ENCODE measurements at places on chromosomes 5 and 9.

- no peak for DNase-seq
These were observed 15.7 kb downstream of the TTC23L start for GRCh38 chr5:34854459-34855174.

GRCh38 chr5:131198625-131199024 is 27.9 kb downstream of the LYRM7 start:
- no peak for DNase-seq

DNA sequence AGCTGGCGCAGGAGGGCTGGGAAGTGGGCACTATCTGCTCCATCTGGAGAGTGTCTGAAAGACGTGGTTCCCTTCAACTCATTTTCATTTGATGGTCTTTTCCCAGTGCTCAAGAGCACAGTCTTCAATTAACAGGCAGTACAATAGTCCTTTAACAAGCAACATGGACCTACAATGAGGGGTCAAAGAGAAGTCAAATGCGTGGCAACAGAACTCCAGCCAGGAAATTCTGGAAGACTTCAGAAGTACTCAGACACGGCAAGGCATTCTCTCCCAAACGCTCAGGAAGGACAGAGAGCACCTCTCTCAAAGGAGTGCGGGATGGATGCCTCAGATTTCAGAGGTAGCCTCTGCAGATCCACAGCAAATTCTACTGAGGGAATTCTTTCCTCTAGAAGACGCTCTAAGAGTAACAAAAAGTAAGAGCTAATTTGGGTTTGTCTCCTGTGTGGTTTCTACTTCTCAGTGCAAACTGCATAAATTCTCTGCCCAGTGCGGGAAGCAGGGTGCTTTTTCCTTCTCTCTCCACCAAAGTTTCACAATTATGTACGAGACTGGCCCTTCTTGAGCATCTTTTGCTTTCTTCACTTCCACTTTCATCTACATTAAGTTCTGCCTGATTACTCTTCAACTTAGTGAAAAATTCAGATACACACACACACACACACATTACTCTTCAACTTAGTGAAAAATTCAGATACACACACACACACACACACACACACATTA is 56.4 kb downstream of the LHFPL2 start:
- no peak for DNase-seq

DNA sequence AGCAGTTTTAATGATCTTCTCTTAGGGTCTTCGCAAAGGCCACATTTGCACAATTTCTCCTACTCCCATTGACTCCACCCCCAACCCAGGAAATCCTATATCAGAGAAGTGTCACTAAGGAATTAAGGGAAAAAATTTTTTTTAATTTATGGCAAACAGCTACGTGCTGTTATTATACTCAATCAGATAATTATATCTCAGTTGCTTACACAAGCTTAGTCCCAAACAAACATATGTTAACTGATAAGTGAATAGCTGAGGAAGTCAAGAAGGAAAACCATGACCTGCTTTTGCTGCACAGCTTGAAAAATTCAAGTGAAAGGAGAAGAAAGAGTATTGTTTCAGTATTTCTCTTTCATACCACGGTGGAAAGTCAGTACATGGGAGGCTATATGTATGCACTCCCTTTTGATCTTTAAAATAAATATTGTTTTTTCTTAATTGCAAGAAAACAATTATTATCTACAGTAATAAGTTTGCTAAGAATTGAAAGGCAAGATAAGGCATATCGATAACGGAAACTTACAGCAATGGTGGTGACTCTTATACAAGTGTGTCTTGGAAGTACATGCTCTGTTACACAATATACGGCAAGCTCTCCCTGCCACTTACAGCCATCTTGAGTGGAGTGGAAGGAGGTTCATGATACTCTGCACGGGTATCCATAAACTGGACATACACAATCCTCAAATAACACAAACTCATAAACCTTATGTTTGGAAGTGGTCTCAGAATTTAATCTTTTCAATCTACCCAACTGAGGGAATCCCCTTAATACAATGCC is 167.9 kb upstream of the FREM1 start:
- DNase-seq = no peak

GRCh38 chr5:31153521-31153920 is 40.0 kb upstream of the CDH6 start:
- no peak for DNase-seq

- DNase-seq = no peak
These were observed 39.7 kb upstream of the GABRP start for GRCh38 chr5:170743876-170744212.

GRCh38 chr5:7367780-7368179 is 28.2 kb upstream of the ADCY2 start:
- DNase-seq = no peak

DNA sequence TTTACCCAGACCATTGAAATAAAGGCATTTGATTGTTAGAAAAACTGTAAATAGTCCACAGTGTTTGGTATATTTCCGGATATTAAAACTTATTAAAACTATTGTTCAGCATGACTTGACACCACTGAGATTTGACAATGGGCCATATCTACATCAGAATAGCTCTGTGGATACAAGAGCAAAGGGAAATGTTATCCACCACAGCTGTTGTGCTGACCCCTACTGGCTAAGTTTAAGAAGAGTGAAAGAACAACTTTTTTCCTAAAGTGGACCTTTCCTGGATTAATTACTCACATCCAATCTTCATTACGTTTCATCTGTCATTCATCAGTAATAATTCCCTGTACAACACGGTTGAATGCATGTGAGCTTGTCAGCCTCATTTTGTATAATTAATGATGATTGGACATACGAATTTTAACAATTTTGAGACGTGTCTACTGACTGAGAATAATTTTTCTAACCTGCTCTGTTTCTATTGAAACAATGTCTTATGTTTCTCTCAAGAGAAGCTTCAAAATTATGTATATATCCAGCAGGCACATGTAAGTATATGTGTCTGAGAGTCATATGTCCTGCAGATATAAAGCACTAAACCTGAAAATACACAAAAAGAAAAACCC is 1952.6 kb downstream of the MAT2B start:
- DNase-seq = no peak

DNA sequence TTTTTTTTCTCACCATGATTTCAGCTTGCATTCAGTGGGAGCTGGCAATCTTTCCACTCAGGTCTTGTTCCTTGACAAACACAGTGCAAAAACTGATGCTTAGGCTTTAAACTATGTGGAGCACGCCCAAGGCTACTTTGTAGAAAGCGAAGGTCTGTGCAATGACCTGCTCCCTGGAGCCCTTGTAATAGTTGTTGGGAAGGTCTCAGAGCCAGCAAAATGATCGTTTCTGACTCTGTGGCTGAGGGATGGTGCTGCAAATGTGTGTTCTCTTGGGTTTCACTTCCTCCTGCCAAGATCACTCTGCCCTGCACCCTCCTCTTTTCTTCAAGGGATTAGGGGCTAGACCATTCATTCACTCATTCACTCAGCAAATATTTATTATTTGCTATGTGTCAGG is 249.7 kb upstream of the MAP3K1 start:
- no peak for DNase-seq

DNA sequence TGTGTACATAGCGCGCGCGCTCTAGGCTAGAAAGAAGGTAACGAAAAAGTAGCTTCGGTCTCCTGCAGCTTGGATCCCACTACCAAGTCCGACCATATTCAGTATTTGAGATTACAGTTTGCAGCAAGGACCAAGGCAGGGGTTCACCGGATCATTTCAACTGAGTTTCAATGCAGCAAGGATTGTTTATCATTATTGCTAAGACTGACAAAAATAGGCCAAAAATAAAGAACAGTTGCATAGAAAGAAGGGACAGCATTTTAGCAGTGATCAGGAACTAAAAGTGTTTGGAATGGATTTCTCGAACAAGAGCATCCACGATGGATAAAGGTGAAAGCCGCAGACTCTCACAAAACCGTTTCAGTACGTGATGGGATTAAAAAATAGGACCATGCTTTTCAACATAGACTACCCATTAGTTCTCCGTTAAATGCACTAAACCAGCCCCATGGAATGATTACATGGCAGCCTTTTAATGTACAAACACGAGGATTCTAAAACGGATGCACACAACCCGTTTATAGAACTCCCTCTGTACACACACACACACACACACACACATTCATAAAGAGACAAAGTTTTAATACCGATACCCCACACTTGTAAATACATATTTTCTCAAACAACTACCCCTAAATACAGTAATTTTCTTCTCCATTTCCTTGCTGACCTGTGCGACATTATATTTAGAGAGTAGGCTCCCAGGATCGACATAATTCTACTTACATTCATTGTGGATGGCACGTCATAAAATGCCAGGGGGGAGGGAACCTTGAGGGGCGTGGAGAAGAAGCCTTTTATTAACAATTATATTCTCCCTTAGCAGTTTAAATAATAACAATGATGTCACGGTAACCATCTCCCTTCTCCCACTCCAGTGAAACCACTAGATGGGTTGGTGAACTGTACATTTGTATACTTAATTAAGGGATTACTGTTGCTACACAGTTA is 197.1 kb downstream of the MEF2C start:
- DNase-seq = no peak
